ENCODE measurements at places on chromosomes 3 and 15.

DNA sequence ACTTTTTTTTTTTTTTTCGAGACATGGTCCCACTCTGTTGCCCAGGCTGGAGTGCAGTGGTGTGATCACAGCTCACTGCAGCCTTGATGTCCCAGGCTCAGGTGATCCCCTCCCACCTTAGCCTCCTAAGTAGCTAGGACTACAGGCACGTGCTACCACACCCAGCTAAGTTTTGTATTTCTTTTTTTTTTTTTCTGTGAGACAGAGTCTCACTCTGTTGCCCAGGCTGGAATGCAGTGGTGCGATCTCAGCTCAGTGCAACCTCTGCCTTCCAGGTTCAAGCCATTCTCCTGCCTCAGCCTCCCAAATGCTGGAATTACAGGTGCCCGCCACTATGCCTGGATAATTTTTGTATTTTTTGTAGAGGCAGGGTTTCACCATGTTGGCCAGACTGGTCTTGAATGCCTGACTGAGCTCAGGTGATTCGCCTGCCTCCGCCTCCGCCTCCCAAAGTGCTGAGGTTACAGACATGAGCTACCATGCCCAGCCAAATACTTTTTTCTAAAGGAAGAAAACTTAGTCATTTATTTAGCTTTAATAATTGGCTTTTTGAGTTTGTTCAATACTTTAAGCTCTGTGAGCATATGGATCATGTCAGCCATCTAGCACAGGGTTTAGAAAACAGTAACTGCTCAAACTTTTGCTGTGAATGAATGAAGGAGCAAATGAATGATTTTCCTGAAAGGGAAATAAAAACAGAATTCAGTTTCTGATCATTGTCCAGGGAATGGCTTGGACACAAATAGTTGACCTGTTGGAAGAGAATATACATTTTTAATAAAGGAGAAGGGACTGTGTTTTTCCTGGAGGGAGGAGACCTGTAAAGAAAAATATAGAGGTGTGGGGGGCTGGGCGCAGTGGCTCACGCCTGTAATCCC lies 26.0 kb downstream of the UBE2E1 start:
- no peak for DNase-seq

GRCh38 chr3:172717493-172718088 lies 6.7 kb upstream of the NCEH1 start:
- no peak for DNase-seq

DNA sequence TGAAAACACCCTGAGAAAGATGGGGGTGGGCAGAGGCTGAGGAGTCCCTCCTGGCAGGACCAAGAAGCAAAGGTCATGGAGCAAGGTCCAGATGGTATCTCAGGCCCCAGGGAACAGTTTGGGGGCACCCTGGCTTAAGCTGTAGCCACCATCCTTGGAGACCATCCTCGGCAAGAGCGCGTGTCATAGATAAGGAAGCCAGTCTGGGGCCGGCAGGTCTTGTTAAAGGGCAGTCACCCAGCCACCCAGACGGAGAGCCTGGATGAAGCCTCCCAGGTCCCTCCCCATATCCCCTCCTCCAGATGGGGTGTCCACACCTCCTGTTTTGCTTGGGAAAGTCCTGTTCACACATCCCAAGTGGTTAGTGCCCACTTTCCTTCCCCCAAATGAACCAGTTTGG lies 191.1 kb downstream of the KLF13 start:
- DNase-seq: no peak

GRCh38 chr3:12941495-12942023 lies 100.2 kb upstream of the RPL32 start:
- DNase-seq: no peak

DNA sequence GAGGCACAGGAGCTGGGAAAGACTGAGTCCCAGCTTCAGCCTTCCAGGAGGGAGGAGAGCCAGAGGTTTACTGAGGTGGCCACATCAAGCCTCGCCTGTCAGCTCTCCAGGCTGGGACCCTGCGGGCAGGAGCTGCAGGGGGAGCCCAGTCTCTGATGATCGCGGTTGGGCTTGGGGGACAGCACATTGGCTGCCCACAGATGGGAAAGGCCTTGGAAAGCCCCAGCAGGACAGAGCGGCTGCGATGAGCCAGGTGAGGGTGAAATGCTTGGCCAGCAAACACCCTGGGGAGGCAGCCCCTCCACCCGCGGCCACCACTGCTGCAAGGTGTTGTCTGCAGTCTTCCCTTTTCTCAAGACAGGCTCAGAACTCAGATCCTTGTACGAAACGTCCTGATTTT lies 31.2 kb downstream of the SEC61A1 start:
- DNase-seq: no peak

DNA sequence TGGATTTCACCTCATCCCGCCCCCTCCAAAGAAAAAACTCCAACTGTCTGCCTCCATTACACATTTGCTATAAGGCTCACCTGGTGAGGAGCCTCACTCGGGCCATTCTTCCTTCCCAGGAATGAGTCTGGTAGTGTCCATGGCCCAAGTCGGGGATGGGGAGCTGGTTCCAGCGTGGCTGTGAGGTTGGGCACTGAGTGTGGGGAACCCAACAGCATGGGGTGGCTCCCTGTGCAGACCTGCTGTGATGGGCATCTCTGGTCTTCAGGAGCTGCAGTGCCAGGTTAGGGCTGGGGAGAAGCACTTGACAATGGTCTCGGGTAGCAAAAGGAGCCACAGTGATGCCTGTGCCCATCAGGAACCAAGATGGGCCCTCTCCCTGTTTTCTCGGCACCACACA lies 39.2 kb downstream of the TMEM158 start:
- no peak for DNase-seq

DNA sequence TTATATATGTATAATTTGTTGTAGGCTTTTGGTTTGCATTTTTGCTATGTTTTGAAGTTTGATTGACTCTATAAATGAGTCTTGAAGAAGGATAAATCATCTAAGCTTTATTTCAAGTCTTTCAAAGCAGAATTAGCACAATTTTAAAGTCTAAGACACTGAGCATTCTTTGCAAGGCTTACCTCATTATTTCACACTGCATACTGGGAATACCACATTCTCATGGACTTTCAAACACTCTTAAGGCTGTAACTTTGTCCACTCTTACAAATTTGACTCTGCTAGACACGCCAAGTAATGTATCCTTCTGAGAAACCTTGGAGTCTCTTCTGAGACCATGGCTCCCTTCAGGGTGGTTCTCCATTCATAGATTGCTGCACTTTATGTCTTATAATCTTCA lies 281.3 kb upstream of the COL8A1 start:
- DNase-seq: no peak

DNA sequence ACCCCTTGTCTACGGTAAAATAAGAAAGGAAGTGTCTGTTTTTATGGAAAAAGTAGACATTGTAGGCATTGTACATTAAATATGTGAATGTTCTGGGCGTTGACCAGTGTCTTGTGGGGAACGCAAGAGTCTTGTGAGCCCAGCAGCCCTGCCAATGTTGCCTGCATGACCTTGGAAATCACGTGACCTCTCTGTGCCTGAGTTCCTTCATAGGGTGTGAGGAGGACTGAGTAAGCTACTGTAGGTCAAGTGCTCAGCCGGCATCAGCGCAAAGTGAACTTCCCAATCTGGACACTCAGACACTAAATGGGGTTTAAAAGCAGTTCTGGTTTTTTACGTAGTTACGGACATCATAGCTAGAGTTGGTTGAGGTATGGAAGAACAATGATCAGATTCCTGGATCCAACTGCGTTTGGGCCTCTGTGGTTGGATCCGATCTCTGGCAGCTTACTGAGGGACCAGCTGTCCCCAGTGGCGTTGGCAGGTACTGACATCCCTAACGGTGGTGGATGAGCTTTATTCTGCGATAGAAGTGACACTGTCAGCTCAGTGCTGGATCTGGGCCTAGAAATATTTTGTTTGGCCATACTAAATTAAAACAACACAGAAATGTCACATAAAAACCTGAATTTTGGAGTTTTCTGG lies 63.8 kb downstream of the SPSB4 start:
- DNase-seq: no peak

DNA sequence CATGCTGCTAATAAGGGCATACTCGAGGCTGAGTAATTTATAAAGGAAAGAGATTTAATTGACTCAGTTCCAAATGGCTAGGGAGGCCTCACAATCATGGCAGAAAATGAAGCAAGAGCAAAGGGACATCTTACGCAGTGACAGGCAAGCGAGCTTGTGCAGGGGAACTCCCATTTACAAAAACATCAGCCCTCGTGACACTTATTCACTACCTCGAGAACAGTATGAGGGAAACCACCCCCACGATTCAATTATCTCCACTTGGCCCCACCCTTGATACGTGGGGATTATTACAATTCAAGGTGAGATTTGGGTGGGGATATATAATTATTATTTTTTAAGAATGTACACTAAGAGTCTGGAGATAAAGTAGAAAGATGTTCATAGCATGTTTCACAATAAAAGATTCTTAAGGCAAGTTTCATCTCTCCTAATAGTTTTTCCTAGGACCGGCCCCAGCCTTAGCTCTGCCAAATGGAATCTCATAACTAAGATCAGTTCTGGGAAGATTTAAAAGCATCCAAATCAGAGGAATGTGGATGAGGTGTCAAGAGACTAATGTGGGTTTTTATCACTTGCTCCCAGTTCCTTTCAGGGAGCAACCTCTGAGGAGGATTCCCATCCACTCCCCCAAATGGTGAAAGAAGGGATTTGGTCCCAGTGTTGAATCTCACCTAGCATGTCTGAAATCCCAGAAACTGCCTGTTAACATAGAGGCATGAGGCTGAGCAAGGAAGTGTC lies 221.0 kb downstream of the ZMAT3 start:
- DNase-seq: no peak

DNA sequence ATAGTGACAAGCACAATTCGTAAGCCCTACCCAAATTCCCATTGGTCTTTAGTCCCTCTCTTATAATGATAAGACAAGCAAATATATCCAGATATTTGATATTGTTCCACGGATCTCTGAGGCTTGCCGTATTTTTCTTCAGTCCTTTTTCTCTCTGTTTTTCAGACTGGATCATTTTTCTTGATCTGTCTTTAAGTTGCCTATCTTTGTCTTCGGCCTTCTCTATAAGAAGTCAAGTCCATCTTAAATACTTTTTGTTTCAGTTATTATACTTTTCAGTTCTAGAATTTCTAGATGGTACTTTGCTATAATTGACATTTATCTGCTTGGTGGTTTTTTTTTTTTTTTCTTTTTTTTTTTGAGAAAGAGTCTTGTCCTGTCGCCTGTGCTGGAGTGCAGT lies 13.7 kb upstream of the BLM start:
- no peak for DNase-seq

DNA sequence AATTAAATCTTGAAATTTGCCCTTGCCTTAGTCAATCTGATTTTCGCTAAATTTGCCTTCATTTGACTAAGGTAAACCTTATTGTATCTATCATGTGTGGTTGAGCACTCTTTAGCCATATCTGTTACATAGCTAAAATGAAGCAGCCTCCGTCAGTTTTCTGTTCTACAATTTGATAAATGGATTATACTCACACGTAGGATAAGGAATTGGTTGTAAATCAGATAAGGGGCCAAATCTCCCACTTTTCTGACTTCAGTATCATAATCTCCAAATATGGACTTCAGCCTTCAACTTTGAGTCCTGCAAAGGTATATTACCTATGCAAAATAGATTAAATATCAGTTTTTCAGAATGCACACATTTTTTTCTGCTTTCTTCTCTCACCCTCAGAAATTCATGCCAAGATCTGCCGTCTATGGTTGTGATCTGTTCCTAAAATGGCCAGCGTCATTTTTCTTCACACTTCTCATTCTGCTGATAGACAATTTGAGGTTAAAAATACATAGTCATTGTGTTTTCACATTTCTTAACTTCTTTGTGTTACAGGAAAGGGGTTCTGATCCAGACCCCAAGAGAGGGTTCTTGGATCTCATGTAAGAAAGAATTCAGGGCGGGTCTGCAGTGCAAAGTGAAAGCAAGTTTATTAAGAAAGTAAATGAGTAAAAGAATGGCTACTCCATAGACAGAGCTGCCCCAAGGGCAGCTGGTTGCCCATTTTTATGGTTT lies 36.9 kb downstream of the RAB8B start:
- DNase-seq: no peak

- no peak for DNase-seq
Observed at GRCh38 chr15:38508647-38509046, 54.7 kb downstream of the FAM98B start.

- DNase-seq: no peak
Observed at GRCh38 chr3:53166781-53167291, 5.8 kb downstream of the PRKCD start.

DNA sequence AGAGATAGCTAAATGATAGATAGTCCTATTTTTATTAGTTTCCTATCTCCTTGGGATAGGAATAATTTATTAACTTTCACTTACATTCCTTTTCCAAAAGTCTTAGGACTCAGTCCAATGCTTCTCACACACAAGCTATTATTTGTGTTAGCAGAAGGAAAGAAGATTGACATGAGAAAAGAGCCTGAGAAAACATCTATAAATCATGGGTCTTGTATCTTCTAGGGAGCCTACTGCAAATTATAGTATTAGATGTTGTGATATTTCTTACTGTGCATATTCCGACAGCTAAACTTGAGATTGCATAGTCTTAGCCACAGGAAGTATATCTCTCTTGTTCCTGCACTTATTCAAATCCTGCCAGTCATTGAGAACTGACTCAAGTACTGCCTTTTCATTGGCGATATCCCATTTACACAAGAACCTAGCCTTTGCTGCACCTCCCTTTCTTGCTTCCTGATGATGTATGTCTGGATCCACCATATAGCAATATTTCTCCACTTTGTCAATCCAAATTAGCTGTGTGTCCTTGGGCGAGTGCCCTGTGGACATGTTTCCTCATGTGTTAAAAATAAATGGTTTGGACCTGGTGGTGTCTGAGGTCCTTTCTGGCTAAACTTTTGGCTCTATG lies 245.1 kb upstream of the LMCD1 start:
- DNase-seq: no peak

DNA sequence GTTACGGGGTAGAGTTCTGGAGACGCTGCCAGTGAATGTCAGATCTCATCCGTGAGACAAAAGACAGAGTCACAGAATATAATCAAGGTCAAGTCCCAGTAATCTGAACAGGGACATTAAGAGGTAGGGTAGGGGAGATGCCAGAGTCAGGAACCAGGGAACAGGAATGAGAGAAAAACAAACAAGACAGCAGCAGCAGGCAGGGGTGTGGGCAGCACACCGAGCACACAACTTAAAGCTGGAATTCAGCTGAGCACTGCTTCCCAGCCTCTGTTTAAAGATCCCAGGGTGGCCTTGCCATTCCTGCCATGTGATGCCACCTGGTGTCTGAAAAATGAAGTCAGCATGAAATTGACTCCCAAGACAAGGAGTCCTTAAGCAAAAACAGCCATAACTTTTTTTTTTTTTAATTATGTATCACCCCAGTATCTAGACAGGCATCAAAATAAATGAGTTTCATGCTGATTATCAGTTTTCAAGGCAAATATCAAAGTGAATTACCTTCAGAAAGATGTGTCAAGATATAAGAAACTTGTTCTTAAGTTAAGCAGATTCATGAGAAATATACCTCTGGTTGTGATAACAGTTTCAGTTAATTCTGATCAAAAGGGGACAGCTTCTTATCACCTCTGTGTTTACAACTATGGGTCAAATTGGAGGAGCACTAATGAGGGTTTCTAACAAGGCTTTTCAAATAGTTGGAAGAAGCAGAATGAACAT lies 203.7 kb downstream of the SLC9A9 start:
- peak; percentile 1 for DNase-seq

- DNase-seq: no peak
Observed at GRCh38 chr3:142779591-142779990, 55.8 kb downstream of the TRPC1 start.
